ENCODE measurements at places on chromosomes 6 and 20. TPM values are rescaled to one million over a fixed set of nuclear protein-coding genes. Genes with fewer than 3 reads are reported as not detected.

The OR2B6 gene
- not detected for total RNA-seq

- no peak for DNase-seq
Measured at GRCh38 chr20:21272279-21272678, 30.9 kb upstream of the XRN2 start.

DNA sequence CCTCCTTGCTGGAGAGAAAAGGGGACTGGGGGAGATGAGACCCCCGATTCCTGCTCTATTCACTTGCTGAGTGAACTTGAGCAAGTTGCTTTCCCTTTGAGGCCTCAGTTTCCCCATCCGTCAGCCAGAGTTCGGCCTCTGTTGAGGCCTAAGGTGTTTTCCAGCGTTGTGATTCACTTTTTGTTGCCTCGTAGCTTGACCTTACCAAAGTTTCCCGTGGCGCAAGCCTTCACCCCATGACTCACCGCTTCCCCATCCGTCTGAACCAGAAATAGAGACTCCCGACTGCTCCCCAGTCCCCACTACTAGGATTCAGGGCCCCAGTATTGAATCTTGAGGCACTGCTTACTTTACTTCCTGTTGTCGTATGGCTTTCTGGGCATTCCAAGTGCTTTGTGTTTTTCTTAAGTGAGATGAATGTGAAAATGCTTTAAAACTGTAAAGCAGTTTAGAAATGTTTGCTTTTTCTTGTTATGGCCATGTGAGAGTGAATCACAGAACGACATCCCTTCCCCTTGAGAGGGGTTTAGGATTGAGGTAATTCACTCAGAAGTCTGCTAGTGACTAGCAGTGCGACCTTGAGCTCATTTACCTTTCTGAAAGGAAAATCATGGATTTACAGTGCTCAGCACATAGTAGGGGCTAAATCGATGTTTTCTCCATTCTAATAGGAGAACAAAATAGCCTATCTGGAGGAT lies 1.2 kb downstream of the CHMP4B start:
- DNase-seq: peak; percentile 57

- no peak for DNase-seq
Measured at GRCh38 chr6:134316733-134317431, 1.0 kb downstream of the SGK1 start.

DNA sequence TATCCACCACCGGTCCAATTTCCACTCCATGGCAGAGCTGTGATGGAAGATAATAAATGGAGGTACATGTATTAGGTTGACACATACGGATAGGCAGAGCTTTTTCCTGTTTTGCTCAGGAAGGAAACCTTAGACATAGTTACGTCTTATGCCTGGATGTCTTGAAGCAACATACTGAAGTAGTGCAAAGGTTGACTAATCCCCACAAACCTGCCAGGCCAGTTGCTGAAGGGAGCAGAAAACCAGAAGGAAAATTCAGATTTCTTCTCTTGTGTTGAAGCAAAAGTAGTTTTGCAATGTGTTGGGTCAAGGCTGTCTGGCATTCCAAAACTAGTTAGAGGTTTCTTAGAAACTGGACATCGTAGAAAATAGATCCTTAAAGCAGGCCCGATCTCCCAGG lies 68.7 kb downstream of the PHACTR1 start:
- DNase-seq: no peak

The UNC5CL gene
- total RNA-seq: 2.5 TPM

The HIVEP1 gene
- 31.1 TPM for total RNA-seq

DNA sequence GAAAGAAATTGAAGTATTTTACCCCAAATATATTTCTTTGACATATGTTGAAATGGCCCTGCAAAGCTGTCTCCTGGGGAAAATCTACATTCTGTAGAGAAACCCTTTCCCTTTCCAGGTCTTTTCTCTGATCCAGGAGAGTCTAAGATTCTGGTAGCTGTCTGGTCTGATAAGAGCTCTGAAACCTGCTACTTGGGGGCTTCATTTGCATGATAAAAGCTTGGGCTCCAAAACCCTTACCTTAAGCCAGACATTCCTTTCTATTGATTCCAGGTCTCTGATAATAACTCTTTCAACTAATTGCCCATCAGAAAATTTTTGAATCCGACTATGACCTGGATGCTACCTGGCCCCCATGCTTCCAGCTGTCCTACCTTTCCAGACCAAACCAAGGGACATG lies 169.2 kb upstream of the C6orf118 start:
- no peak for DNase-seq

The SAMD10 gene
- total RNA-seq: 33.4 TPM

GRCh38 chr6:14573703-14574290 lies 456.2 kb downstream of the CD83 start:
- no peak for DNase-seq

DNA sequence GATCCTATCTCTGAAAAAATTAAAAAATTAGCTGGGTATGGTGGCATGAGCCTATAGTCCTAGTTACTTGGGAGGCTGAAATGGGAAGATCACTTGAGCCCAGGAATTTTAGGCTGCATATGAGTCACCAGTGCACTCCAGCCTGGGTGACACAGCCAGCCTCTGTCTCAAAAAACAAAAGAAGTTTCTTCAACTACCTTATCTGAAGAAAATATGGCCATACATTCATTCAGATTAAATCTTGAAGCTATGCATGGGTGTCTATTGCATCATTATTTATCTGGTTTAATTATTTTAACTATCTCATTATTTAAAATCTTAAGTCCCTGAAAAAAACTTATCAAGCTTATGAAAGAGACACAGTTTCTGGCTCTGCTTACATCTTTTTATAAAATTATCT lies 204.1 kb downstream of the SIM1 start:
- no peak for DNase-seq

DNA sequence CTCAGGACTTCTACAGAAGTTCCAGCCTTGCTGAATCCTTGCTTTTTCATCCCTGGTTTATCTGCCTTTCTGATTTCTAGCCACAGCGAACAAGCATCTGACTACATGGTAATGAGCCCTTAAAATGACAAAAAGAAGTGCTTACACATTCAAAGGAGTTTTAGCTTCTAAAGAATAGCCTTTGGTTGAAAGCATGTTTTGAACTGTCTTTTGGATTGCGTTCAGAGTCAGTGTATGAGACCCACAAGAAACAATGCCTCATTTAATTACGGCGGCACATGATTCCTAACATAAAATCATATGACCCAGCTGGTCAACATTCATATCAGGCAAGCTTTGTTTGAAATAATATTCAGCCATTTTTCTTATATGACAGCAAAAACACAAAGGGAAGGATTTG lies 784.2 kb downstream of the KIF16B start:
- DNase-seq: no peak

- DNase-seq: no peak
Measured at GRCh38 chr20:4810426-4811019, 88.8 kb downstream of the PRND start.

DNA sequence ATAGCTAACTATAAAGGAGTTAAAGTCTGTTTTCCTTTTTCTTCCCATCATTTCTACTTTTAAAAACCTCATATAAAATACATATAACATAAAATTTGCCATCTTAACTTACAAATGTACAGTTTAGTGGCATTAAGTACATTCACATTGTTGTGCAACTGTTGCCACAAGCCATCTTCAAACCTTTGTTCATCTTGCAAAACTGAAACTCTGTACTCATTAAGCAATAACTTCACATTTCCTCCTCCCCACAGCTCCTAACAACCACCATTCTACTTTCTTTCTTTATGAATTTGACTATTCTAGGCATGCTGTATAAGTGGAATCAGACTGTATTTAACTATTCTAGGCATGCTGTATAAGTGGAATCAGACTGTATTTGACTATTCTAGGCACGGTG lies 4.5 kb downstream of the CCDC170 start:
- no peak for DNase-seq

The ECHDC1 gene
- total RNA-seq: 46.1 TPM

GRCh38 chr6:83908813-83909212 lies 49.3 kb downstream of the CYB5R4 start:
- DNase-seq: no peak

The BPIFA1 gene
- total RNA-seq: not detected

The SLC22A1 gene
- total RNA-seq: 0.82 TPM

The SPDEF gene
- 0.12 TPM for total RNA-seq
